ENCODE measurements at places on chromosomes 12 and 14.

DNA sequence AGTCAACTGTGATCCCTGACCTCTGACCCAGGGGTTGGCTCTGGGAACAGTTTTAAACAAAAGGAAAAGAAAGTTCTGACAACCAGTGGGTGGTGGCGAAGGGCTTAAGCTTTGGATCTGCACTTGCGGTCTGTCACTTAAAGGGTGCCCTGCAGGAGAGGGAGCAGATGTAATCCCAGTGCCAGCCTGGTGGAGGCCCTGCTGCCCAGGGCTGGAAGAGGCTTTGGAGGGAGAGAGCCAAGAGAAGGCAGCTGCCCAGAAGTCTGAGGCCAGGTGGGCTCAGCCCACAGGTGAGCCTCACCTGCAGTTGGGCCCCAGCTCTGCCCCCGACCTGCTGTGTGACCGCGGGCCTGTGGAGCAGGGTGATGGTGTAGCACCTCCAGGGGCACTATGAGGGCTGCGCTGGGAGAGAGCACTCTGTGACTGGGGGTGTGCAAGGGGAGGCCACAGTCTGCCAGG, 19.1 kb downstream of the SH2B3 start:
- peak; percentile 43 for DNase-seq

DNA sequence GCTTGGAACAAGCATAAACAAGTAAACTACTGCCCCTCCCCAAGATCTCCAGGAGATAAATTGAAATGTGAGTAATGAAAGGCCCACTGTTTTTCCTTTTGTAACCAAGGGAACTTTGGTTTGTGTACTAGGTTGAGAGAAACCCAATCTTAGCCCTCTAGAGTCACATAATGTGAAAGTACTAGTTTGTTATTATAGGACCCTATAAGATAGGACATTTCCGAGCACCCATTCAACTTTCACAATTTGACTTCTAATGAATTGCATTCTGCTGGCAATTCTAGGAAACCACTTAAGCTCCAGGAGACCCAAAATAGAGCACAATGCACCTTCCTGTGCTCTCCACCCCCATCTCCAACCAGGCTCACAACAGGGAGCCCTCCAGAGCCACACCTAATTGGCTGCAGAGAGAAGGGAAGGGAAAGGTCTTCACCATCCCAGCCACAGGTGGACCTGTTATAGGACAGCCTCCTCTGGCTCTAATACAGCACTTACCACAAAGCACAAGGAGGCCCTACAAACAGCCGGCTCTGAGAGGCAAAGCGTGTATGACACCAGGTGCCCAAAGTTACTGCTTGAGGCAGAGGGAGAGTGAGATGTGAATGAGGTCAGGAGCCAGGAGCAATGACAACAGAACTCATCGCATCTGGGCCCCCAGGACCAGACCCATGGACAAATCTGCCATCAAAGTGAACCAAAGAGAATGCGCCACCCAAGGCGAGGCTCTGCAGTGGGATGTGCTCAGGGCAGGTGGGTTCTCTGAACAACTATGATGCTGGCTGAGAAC, 163.3 kb upstream of the NTF3 start:
- no peak for DNase-seq

GRCh38 chr14:92880851-92881250, 42.1 kb upstream of the CHGA start:
- DNase-seq, result no peak

GRCh38 chr14:103118663-103119404, 4.4 kb upstream of the TNFAIP2 start:
- no peak for DNase-seq

GRCh38 chr14:20989471-20989786, 351 bp upstream of the METTL17 start:
- DNase-seq, result no peak

- no peak for DNase-seq
These were observed 36.8 kb downstream of the EAPP start for GRCh38 chr14:34502545-34503225.

- DNase-seq, result no peak
These were observed 113.0 kb downstream of the TBC1D30 start for GRCh38 chr12:64937452-64937851.

- DNase-seq, result peak; percentile 74
These were observed 74.7 kb downstream of the NOC4L start for GRCh38 chr12:132218915-132219314.

GRCh38 chr12:3753544-3754284, 805 bp upstream of the CRACR2A start:
- no peak for DNase-seq

DNA sequence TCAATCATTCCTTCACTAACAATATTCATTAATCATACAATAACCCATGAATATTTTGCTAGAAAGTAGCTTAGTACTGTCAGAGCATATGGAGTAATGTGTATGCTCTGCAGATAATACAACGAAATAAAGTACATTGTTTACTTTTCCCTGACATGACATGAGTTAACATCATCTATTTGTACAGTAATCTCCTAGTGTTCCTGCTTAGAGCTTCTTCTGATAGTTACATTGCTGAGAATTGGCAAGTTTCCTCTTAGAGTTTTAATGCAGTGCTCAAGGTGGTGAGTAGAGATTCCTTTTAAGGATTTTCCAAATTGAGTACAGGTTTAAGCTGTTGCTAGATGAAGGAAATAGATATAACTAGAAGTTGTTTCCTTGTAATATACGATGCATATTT, 164.5 kb upstream of the NPAS3 start:
- DNase-seq, result no peak

GRCh38 chr14:72980863-72981262, 46.0 kb downstream of the ZFYVE1 start:
- no peak for DNase-seq

Measured in CD8-positive, alpha-beta T cell (primary cell).